CD4-positive, alpha-beta T cell treated with Interleukin-4 for 4 hours (primary cell): ENCODE measurements at places on chromosomes 6 and 20.

GRCh38 chr6:118896339-118897136 lies 2.6 kb downstream of the ASF1A start:
- peak; percentile 61 for DNase-seq

GRCh38 chr6:84775751-84776150 lies 11.4 kb upstream of the TBX18 start:
- DNase-seq: no peak

- no peak for DNase-seq
Measured at GRCh38 chr6:29501106-29501505, 13.3 kb upstream of the MAS1L start.

DNA sequence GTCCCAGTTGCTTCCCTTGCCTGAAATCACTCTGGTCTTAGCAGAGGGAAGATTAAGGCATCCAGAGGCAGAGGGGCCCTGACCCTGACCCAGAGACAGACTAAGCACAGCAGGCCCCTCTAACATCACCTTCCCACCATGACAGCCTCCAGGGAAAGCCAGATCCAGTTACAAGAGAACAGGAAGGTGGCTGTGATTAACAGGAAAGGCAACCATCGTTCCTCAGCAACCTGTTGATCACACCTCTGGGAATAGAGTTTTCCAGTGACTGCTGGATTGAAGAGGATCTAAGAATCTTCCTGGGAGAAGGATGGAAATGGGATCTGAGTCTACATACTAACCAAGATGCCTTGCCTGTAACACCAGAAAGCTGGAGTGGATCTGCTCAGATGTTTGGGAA lies 5.2 kb upstream of the TREM1 start:
- DNase-seq: no peak

- no peak for DNase-seq
Measured at GRCh38 chr6:13830803-13831202, 16.4 kb upstream of the MCUR1 start.

GRCh38 chr6:30914854-30915590 lies 984 bp downstream of the VARS2 start:
- no peak for DNase-seq

- DNase-seq: no peak
Measured at GRCh38 chr20:4511776-4512175, 209.9 kb upstream of the PRND start.

DNA sequence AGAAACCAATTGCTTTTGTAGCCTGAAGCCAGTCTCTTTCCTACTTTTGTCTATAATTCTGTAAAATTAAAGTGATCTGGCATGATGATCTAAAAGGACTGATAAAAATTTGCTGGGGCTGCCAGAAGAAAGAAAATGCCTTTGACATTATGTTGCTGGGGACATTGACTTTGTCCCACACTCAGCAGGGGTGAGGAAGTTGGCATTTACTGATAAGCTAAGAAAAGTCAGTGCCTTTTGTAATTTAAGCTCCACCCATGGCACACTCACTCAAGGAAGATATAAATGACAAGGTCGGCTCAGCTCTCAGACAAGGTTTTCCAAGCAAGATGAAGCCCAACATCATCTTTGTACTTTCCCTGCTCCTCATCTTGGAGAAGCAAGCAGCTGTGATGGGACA lies at the start of gene SEMG1:
Gene SEMG1, plus strand, starts transcription at position 309 of the 400 bp plus-strand sequence. Its CDS starts 21 bp downstream, at position 330.
- DNase-seq: no peak

- DNase-seq: no peak
Measured at GRCh38 chr6:75460681-75461080, 32.9 kb downstream of the FILIP1 start.
